A549 treated with RU486 at 1 μM for 4 hours (cell line): ENCODE measurements at places on chromosomes 11 and 22. TPM values are rescaled to one million over a fixed set of nuclear protein-coding genes. Genes with fewer than 3 reads are reported as not detected.

Gene IFITM10
- 1.0 to 1.4 TPM (median 1.1 TPM) in 5 replicates for total RNA-seq

Gene MOV10L1
- total RNA-seq = not detected in 5 replicates

Gene ARHGEF12
- 10.1 to 17.0 TPM (median 16.0 TPM) in 5 replicates for total RNA-seq

Gene FZD4
- 0.95 to 1.5 TPM (median 1.3 TPM) in 5 replicates for total RNA-seq

Gene NLRP14
- total RNA-seq = not detected in 5 replicates

Gene NELL1
- total RNA-seq = not detected in 5 replicates

Gene RCOR2
- total RNA-seq = 0.90 to 1.3 TPM (median 0.97 TPM) in 5 replicates

Gene TRPC6
- 0.94 to 1.4 TPM (median 1.1 TPM) in 5 replicates for total RNA-seq

Gene BDNF
- 5.6 to 9.5 TPM (median 7.5 TPM) in 5 replicates for total RNA-seq

Gene ZNF202
- total RNA-seq = 8.8 to 10.8 TPM (median 9.9 TPM) in 5 replicates

Gene RAG1
- total RNA-seq = 0.21 to 0.30 TPM (median 0.26 TPM) in 5 replicates

Gene RTN4RL2
- 60.5 to 129 TPM (median 112 TPM) in 5 replicates for total RNA-seq

Gene APOBEC3G
- not detected in 5 replicates for total RNA-seq

Gene ST14
- total RNA-seq = 0.07 to 0.56 TPM (median 0.13 TPM) in 5 replicates

Gene IGLL1
- total RNA-seq = not detected in 5 replicates

Gene IL18
- total RNA-seq = 62.5 to 98.1 TPM (median 93.9 TPM) in 5 replicates

Gene FAM111B
- 3.6 to 9.5 TPM (median 7.7 TPM) in 5 replicates for total RNA-seq

Gene DDTL
- total RNA-seq = 1.4 to 2.5 TPM (median 1.7 TPM) in 5 replicates

Gene RAB3IL1
- total RNA-seq = 10.2 to 13.2 TPM (median 12.8 TPM) in 5 replicates

Gene TM7SF2
- 5.2 to 8.7 TPM (median 6.5 TPM) in 5 replicates for total RNA-seq

Gene MAPK12
- total RNA-seq = 17.6 to 25.8 TPM (median 22.1 TPM) in 5 replicates

Gene CRYBB2
- total RNA-seq = not detected in 5 replicates

Gene ADM2
- 0.31 to 0.77 TPM (median 0.56 TPM) in 5 replicates for total RNA-seq

Gene CKAP5
- 58.1 to 81.6 TPM (median 67.0 TPM) in 5 replicates for total RNA-seq

Gene SHANK3
- total RNA-seq = 3.0 to 6.1 TPM (median 4.6 TPM) in 5 replicates

Gene PLAAT4
- total RNA-seq = 1.5 to 3.3 TPM (median 1.8 TPM) in 5 replicates

Gene GLYAT
- not detected in 5 replicates for total RNA-seq

Gene IFITM1
- total RNA-seq = 0.25 to 0.75 TPM (median 0.49 TPM) in 5 replicates

Gene FXYD6
- 0.14 to 0.43 TPM (median 0.28 TPM) in 5 replicates for total RNA-seq

Gene LRRN4CL
- total RNA-seq = 0.07 to 0.13 TPM (median 0.13 TPM) in 3 of 5 replicates, not detected in the others

Gene POU2AF1
- total RNA-seq = not detected in 5 replicates

Gene SLC6A5
- total RNA-seq = not detected in 5 replicates

Gene TRIM51
- total RNA-seq = not detected in 5 replicates

Gene KRTAP5-4
- not detected in 5 replicates for total RNA-seq

Gene FOLR2
- not detected in 5 replicates for total RNA-seq

Gene CCDC116
- 0.06 to 0.12 TPM (median 0.10 TPM) in 3 of 5 replicates, not detected in the others for total RNA-seq

Gene ATP6V1E1
- total RNA-seq = 118 to 147 TPM (median 126 TPM) in 5 replicates
